ENCODE measurements at places on chromosomes 16 and 17. TPM values are rescaled to one million over a fixed set of nuclear protein-coding genes. Genes with fewer than 3 reads are reported as not detected.

The SLC16A3 gene
- total RNA-seq = 22.2 TPM

The CLEC10A gene
- total RNA-seq = 15.8 TPM

The SLC47A2 gene
- not detected for total RNA-seq

The KRTAP3-2 gene
- not detected for total RNA-seq

Data from subcutaneous adipose tissue (tissue), 4 donors.